NCI-H1105 (cell line): ENCODE measurements at places on chromosomes 12 and 14.

DNA sequence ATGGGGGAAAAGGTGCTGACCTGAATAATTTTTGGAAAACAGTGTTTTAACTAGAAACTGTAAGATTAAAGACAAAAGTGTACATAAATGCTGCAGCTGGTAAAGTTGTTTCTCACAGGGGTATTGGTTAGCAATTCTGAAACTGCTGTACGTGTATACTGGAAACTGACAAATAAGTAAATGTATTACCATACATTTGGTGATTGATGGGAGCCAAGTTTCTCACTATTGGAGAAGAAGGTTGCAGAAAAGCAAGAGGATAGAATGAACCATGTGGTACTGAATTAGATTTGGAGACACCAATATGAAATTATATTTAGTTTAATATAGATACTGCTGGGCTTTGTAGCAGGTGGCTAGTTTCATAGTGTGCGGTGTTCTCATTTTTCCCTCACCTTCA lies 19.6 kb upstream of the FBXO33 start:
- no peak for DNase-seq

GRCh38 chr12:15526033-15526432 lies 203.7 kb downstream of the PTPRO start:
- DNase-seq: no peak

- no peak for DNase-seq
Measured at GRCh38 chr14:39739796-39740195, 307.6 kb upstream of the FBXO33 start.

DNA sequence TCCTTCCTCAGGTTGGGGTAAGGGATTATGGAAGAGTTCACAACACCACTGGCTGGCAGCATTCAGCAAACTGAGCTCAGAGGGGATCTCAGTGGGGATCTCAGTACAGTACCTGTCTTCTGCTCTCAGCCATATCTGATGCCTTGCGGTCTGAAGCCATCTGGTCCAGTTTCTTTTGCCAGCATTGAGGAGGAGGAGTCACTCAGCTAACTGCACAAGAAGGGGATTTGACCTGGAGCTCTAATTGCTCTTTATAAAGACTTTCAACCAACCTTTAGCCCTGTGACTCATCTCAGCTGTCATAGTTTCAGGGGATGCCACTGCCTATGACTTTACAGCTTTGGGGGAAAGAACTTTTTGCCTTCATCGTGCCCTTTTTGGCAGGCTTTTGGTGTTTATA lies 44.9 kb downstream of the JKAMP start:
- DNase-seq: no peak

DNA sequence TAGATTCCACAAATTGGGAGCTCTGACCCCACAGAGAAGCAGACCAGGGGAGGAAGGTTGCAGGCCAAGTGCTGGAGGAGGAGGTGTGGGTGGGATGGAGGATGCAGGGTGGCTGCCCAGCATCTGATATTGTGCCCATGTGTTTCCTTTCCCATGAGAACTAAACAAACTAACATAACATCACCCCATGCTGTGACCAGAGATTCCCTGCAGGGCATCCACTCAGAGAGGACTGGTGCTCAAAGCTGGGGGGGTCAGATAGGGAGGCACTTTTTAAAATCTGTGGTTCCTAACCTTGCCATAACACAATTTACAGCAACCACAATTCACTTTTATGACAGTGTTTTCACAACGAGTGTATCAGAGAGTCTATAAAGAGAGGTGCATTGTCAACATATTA lies 1277.6 kb downstream of the AACS start:
- no peak for DNase-seq

- no peak for DNase-seq
Measured at GRCh38 chr14:101070540-101071492, 167.3 kb upstream of the RTL1 start.

DNA sequence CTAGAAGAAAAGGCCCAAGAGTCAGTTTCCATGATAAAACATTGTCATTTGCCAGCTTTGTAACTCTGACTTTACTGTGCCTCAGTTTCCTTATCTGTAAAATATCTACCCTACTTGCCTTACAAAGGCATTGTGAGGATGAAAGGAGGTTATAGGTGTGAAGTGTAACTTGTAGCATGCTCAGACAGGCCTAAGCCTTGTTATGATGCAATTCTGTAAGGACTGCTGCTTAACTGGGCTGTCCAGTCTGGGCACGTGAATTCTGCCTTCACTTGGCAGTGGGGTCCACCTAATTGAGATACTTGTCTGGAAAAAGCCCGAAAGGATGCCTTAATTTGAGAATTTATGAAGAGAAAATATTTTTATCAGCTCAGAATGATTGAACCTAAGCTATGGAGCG lies 114.5 kb upstream of the DYRK2 start:
- DNase-seq: no peak

GRCh38 chr12:123148223-123148622 lies 2.7 kb downstream of the PITPNM2 start:
- DNase-seq: no peak

GRCh38 chr12:46983959-46984841 lies 95.2 kb upstream of the PCED1B start:
- DNase-seq: peak; percentile 51

DNA sequence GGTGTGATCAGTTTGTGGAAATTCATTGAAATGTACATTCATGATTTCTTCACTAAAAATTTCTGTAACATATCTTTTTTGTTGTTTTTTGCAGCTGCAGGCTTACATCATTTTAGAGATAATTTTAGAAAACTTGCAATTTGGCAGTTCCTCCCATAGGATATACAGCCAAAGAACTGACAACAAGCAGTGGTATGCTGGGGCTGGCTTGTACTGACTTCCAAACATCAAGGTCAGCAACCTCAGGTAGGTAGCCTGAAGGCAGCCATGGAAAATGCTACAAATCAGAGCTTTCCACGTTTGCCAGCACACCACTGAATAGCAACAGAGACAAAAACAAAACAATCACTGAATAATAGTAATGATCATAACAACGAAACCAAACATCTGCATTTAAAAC lies 21.2 kb downstream of the TRIM9 start:
- no peak for DNase-seq

- DNase-seq: no peak
Measured at GRCh38 chr12:80445083-80445793, 1.2 kb downstream of the PTPRQ start.
